Right hindlimb (tissue), 1 donor: ENCODE measurements at places on chromosomes 2 and 18.

- no peak for DNase-seq
These were observed 324.5 kb upstream of the THUMPD2 start for GRCh38 chr2:40103590-40103989.

DNA sequence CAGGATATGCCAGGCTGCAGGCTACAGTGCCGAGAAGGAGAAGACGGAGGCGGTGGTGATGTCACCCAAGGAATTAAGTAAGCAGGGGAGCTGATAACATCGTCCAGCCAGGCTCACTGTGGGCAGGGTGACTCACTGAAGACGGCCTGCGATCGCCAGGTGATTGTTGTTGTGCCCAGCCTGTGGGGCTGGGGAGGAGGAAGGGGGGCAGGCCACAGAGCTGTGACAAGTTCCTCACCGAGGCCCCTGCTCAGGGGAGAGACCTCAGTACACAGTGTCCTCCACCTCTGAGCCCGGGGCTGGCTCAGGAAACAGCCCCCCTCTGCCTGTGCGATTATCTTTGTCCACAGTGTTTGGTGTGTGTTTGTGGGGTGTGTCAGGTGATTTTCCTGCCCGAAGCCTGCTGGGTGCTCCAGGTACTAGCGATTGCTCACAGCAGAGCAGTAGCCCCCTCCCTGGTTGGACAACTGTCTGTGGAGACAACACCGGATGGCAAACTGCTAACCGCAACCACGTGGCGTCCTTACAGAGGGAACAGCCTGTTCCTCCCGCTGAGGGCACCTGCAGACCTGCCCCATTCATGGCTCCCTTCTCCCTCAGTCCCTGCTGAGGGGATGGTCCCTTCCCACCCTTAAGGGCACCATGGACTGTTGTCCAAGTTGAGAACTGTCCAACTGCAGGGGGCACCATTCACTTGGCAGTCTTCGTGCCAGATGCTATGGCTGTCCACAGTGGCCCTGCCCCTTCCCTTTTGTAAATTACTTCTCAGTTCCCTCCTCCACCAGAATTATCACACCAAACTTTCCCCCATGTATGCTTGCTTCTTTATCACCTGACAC lies 95.1 kb downstream of the ZFP36L2 start:
- no peak for DNase-seq

DNA sequence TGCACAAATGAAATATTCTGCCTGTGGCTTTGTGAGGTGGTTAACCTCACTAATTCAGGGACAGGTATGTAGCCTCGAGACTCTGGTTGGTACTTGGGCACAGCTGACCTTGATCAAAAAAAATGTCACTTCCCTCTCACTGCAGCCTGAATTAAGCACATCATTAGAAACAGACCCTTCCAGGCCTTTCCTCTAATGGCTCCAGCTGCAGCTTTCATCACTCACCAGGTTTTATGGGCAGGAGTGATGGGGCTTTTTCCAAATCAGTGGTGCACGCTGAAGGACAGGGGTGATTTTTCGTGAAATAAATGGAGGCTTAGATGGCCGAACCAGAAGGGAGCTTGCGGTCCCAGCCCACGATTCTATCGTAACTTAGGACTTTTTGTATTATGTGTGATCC lies 213.0 kb upstream of the RAB12 start:
- DNase-seq, result no peak

DNA sequence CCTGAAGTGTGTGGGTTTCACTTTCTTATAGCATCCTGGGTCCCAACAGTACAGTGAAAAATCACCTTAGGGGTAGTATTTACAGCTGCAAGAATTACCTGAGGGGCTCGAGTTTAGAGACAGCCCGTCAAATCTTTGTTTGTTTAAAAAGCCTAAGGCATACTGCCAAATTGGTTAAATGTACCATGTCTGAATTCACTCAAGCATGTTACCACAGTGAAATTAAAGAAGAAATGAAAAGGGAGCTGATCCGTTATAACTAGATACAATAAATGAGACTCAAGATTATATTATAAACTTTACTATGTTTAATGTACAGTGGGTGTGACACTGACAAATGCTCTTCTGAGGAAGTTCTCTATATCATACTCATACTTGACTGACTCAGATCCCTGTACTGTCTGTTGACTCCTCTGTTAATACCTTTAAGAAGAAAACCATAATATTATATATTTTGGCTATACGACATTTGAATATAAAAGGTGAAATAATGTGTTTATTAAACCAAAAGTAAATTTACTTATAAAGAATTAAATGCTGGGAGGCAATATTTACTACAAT lies 107.3 kb downstream of the TMEFF2 start:
- DNase-seq, result no peak

DNA sequence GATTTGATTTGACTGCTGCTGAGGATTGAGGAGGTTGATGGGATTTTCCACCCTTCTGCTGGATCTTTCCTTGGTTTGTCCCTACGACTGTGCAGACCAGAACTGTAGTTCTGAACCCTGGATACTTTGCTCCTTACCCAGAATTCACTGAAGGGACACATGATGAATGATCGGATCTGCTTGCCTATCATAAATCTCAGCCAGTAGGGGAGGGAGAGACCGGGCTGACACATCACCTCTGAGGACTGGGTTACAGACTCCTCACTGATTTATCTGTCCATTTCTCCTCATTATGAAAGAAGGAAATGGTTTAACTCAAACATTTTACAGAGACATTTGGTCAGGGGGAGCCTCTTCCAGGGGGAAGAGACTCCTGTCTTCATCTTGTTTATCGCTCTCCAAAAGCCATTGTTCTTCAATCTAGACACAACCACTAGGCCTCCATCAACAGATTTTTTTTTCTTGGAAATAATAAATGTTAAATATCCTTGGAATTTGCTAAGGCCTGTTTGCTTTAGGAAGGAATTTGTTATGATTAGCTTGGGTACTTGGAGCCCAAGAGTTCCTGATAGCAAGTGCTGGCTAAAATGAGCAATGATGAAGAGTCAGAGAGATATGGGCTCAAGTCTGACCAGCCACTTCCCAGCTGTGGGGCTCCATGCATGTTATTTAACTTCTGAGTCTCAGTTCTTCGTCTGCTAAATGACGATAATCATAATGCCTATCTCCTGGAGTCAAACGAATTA lies 925.5 kb downstream of the SLC4A3 start:
- no peak for DNase-seq
